ENCODE measurements at places on chromosomes 6 and 20. TPM values are rescaled to one million over a fixed set of nuclear protein-coding genes. Genes with fewer than 3 reads are reported as not detected.

GGTLC1 gene
- total RNA-seq, result not detected

OVOL2 gene
- total RNA-seq, result 0.35 TPM

SLC13A3 gene
- total RNA-seq, result 0.03 TPM

CDH26 gene
- total RNA-seq, result 0.13 TPM

CTAGE9 gene
- not detected for total RNA-seq

BPIFB6 gene
- not detected for total RNA-seq

DNAH8 gene
- total RNA-seq, result not detected

CLPSL2 gene
- 0.80 TPM for total RNA-seq

PLAGL2 gene
- total RNA-seq, result 22.5 TPM

COL9A1 gene
- not detected for total RNA-seq

All from A549 treated with dexamethasone at 1 μM for 4 hours (cell line).